ENCODE measurements at places on chromosomes 2 and 18.

DNA sequence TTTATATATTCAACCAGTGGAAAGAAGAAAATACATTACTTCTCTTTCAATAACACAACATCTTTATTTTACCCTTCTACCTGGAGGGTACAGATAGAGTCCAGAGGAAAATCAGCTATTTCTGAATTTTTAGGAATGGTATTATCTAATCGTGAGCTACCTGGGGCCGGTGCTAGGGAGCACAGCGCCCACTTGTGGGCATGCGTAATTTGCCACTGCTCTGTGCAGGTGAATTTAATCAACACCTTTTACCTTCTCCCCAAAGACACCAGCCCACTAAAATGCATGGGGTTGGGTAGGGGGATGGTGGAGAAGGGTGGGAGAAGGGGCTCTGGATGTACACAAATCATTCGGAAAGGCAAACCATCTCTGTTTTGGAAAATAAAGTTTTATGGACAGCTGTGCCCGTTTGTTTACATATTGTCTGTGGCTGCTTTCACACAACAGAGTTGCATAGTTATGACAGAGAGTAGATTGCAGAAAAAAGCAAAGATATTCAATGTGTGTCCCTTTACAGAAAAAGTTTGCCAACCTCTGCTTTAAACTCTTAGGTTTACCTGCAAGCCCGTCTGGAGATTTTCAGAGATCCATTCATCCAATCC, 51.5 kb upstream of the DCC start:
- DNase-seq: no peak

DNA sequence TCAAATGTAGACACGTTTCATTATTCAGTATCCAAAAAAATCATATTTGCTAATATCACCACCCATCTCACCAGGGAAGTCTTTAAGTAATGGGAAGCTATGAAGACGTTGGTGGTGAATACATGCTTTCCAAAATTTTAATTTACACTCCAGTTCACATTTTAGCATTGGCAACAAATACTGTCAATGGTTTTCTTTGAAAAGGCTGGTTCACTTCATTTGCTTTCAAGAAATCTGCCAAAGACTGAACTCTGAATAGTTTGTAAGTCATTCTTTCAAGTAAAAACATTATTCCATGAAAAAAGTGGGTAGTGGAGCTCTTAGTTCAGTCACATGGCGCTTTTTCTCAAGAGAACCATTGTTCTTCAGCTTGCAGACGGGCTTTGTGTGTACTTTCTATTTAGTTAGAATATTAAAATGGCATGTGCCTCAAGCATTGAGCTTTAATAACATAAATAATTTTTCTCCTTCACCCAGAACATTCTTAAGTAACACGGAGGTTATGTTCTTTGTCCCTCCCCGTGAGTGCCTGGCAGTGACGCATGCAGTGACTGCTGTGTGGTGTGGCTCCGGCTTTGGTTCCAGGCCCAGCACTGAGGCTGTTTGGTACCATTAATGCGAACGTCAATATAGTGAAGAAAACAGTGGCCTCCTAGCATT, 300.0 kb upstream of the HDAC4 start:
- DNase-seq: peak; percentile 65

DNA sequence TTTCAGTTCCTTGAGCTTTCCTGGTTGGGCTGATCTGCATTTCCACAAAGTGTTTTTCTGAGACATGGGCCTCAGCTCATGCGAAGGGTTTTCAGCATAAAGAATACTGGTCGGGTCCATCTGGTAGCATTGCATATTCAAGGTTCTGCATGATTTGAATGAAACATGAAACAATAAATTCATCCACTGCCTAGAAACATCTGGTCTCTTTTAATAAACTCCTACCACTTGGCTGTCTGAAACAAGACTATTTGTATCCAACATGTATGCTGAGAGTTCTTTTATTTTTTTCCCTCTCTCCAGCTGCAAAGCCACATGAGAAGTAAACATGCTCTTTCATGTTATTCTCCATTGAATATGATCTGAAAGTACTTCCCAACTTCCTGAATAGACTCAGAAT, 314.9 kb upstream of the SOX11 start:
- no peak for DNase-seq

GRCh38 chr2:219186754-219187456, 8.8 kb downstream of the RETREG2 start:
- no peak for DNase-seq

GRCh38 chr2:26982102-26982742, 11.8 kb downstream of the MAPRE3 start:
- DNase-seq: peak; percentile 17

- DNase-seq: no peak
Observed at GRCh38 chr2:16584084-16584483, 81.5 kb downstream of the CYRIA start.

DNA sequence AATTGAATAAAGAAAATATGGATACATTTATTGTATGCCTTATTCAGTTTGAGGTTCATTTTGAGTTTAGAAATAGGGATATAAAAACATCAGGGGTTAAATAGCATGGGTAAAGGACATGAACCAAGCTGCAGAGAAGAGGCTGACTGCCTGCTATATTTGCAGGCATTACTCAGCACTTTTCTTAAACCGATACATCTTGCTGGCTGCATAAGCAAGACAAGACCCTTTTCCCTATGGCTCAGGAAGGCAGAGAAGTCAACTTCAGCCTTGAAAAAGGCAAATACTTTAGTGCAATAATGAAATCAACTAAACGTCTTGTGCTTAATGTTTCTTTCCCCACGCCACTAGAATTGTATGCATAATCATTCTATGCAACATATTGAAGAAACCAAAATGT, 36.4 kb downstream of the SCN1A start:
- no peak for DNase-seq

- no peak for DNase-seq
Observed at GRCh38 chr2:197835293-197835692, 30.9 kb downstream of the PLCL1 start.

DNA sequence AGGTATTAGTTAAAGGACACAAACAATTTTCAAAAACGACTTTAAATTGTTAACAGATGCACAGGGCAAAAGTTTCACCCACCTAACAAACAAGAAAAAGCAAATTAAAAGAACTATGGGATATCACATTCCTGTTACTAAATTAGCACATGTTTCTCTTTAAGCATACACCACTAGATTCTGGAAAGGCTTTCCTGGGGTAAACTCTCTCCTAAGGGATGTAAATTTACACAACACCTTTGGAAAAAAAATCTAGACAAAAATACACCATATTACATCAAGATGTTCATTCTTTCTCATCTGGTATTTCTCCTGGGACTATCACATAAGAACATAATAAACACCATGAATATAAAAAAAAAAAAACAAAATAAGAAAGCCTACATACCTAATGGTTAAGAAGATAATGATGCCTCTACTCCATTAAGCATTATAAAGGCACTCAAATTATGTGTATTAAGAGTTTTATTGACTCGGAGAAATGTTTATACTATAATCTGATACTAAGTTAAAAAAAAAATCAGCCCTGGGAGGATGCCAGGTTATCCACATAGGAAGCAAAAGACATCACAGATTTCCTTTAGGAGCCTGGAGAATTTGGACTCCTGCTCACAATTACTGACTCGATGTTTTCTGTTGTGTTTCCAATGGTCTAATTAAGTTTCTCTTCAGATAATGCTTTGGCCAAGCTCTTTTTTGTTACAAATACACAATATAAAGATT, 82.8 kb upstream of the AFF3 start:
- DNase-seq: no peak

GRCh38 chr2:88188748-88189147, 18.6 kb downstream of the THNSL2 start:
- DNase-seq: no peak

GRCh38 chr2:199955007-199955338, 318 bp downstream of the TYW5 start:
- no peak for DNase-seq

- DNase-seq: no peak
Observed at GRCh38 chr2:197700960-197701359, 4.2 kb upstream of the MARS2 start.

DNA sequence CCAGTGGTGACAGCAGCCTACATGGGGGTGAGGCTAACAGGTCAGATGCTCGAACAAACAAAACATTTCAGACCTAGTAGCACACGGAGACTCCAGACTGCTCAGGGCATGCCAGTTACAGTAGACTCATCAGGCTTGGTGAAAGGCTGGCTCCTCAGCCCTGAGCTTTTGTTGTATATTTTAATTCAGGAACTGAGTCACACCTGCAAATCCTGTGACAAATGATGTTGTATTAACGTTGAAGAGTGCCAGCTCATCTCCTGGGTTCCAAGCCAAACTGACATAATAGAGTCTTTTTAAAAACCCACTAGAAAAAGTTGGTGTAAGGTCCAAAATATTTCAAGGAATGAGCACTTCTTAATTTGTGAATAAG, 65.3 kb downstream of the C1D start:
- no peak for DNase-seq

GRCh38 chr2:219158025-219158424, 2.6 kb downstream of the NHEJ1 start:
- DNase-seq: no peak

- no peak for DNase-seq
Observed at GRCh38 chr2:240812721-240813120, 7.3 kb downstream of the KIF1A start.

GRCh38 chr2:197307236-197307932, 3.2 kb downstream of the ANKRD44 start:
- DNase-seq: no peak
